Neural crest cell (in vitro differentiated cells): ENCODE measurements at places on chromosomes 16 and 17.
A peak's percentile ranks its signal among the peaks of the same experiment; 100 is the strongest.

GRCh38 chr16:27841911-27842310 is 221.6 kb downstream of the GSG1L start:
- H3K4me3 ChIP-seq = no peak overlapping the region
- H3K27me3 ChIP-seq = peaks cover 3% of the 10 kb centered on the region
- DNase-seq = no peak
- peaks cover 25% of the 10 kb centered on the region for H3K4me1 ChIP-seq
- H3K36me3 ChIP-seq = no peaks in the 10 kb centered on the region

DNA sequence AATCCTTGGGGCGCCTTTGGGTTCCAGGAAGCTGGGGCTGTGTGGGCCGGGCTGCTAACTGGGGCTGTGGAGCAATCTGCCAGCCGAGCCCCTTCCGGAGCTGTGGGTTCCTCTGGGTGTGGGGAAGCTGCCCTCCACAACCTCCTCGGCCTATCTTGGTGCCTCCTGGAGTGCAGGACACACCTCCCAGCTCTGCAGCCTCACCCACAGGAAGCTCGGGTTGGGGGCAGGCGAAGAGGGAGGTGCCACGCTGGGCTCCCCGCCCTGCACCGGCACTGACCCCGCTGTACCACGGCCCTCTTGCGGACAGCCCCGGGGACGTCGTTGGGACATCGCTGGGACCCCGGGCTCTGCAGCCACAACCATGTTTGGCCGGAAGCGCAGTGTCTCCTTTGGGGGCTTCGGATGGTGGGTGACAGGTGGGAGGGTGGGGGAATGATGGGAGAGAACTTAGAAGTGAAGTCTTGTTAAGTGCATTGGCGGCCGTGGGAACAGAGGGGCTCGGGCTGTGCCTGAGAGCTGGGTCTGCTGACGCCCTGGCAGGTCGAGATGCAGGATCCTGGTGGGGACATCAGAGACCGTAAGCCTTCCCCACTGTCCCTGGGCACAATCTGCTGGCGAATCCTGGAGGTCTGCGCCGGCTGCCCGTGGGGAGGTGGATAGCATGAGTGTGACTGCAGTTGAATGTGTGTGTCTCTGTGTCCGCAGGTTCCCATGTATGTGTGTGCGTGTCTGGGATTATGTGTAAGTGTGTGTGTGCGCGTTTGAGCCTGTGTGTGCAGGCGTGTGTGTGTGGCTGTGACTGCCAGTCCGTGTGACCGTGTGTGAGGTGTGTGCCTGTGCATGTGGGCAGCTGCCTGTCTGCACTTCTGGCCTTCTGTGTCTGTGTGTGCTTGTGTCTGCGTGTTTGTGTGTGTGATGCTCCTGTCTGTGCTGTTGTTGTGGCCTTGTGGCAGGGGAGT is at the start of gene RAP1GAP2:
Gene RAP1GAP2 (plus strand): TSS at position 275 of the 962 bp plus-strand sequence. CDS start 90 bp downstream, at position 365.
- peaks cover 8% of the 10 kb centered on the region for H3K27me3 ChIP-seq
- no peaks in the 10 kb centered on the region for H3K36me3 ChIP-seq
- DNase-seq = no peak
- H3K27ac ChIP-seq = peak within 1 kb of the TSS; percentile 60
- H3K4me3 ChIP-seq = no peak within 1 kb of the TSS

DNA sequence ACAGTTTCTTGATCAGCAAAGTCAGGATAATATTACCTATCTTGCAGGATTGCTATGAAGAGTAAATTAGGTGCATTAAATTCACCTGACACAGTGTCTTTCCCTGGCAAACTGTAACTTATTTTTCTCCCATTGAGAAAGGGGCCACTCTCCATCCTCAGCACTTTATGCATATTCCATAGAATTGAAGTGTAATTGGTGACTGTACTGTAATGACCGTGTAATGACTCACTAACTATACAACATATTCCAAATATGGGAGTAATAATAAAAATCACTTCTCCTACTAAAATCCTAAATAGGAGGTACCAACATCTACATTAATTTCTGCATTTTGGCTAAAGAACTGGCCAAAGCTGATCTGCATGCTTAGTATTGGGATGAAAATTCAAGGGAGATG is 141.9 kb upstream of the NOG start:
- H3K36me3 ChIP-seq = no peaks in the 10 kb centered on the region
- DNase-seq = no peak
- no peak overlapping the region for H3K27ac ChIP-seq

DNA sequence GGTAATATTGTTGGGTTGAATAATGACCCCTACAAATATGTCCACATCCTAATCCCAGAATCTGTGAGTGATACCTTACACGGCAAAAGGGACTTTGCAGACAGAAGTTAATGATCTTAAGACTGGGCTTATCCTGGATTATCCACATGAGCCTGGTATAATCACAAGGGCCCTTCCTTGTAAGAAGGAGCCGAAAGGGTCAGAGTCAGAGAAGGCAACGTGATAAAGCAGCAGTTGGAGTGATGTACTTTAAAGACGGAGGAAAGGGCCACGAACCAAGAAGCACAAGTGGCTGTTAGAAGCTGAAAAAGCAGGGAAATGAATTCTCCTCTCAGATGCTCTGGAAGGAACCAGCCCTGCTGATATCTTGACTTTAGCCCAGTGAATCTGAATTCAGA is 137.8 kb downstream of the UTP18 start:
- H3K4me1 ChIP-seq = no peaks in the 10 kb centered on the region
- no peak overlapping the region for H3K27ac ChIP-seq
- no peak for DNase-seq
- no peaks in the 10 kb centered on the region for H3K27me3 ChIP-seq
- no peaks in the 10 kb centered on the region for H3K36me3 ChIP-seq

DNA sequence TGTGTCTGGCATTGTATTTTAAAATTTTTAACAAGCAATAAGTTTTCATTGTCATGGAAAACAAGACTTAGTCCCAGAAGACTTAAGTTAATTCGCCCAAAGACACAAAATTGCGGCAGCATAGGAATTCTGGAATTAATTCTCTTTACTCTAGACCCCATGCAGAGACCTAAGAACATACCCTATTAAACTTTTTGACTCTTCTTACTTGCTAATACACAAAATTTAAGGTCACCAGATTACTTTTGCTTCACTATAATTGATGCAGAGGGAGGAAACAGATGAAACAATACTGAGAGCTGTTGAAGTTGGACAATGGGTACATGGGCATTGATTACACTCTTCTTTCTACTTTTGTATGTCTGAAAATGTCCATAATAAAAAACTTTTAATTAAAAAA is 12.6 kb downstream of the HELZ start:
- H3K27me3 ChIP-seq = no peaks in the 10 kb centered on the region
- no peak for DNase-seq
- H3K36me3 ChIP-seq = peaks cover 22% of the 10 kb centered on the region
- H3K4me1 ChIP-seq = no peaks in the 10 kb centered on the region
- H3K27ac ChIP-seq = no peak overlapping the region
